ENCODE measurements at places on chromosomes 2 and 18.
A peak's percentile ranks its signal among the peaks of the same experiment; 100 is the strongest.

- DNase-seq = no peak
These were observed 23.2 kb upstream of the SATB2 start for GRCh38 chr2:199480966-199481365.

GRCh38 chr2:19812166-19812565 lies 89.6 kb downstream of the TTC32 start:
- no peak for DNase-seq

GRCh38 chr2:127400897-127401756 lies 13.4 kb upstream of the MAP3K2 start:
- peak; percentile 90 for DNase-seq

- DNase-seq = peak; percentile 34
These were observed 29.1 kb downstream of the HPCAL1 start for GRCh38 chr2:10331702-10332401.

DNA sequence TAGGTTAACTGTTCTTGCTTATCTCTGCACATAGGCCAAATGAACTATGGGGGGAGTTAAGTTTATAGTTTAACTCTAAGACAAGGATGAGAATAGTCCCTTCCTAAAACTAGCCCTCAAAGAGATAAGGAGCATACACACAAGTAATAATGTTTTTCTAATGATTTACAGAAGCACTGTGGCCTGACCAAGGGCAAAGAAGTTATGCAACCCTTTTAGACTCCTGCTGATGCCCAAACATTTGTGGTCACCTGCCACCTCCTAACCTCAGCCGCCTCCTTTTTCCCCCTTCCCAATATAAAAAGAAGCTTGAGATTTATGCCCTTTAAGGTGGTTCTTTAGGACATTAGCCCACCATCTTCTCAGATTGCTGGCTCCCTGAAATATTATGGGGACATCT lies 357.7 kb downstream of the ALK start:
- no peak for DNase-seq

DNA sequence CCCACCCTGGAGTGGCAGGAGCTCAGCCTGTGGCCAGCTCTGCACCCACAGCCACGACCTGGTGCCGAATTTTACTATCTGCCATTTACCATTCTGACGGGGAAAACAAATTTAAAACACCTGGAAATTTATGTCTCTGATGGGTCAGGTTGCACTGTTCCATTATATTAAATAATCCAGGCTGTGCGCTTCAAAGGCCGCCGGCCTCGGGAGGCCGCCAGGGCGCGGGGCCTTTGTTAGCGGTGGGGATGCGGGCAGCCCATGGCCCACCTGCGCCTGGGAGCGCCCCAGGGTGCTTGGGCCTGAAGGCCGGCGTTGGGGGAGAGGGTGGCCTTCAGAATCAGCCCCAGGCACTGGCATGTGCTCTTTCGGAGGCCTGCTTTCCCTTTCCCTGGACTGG lies 276.9 kb downstream of the SRBD1 start:
- DNase-seq = no peak

- no peak for DNase-seq
These were observed 44.5 kb downstream of the SH3BP4 start for GRCh38 chr2:234996069-234996940.

GRCh38 chr2:233174137-233174536 lies 77.3 kb upstream of the ATG16L1 start:
- no peak for DNase-seq

- no peak for DNase-seq
These were observed 62.9 kb downstream of the POMC start for GRCh38 chr2:25105336-25106085.
